ENCODE measurements at places on chromosomes 4 and X. TPM values are rescaled to one million over a fixed set of nuclear protein-coding genes. Genes with fewer than 3 reads are reported as not detected.

Gene GAGE12H
- polyA plus RNA-seq, result not detected

Gene EGFL6
- polyA plus RNA-seq, result not detected

DNA sequence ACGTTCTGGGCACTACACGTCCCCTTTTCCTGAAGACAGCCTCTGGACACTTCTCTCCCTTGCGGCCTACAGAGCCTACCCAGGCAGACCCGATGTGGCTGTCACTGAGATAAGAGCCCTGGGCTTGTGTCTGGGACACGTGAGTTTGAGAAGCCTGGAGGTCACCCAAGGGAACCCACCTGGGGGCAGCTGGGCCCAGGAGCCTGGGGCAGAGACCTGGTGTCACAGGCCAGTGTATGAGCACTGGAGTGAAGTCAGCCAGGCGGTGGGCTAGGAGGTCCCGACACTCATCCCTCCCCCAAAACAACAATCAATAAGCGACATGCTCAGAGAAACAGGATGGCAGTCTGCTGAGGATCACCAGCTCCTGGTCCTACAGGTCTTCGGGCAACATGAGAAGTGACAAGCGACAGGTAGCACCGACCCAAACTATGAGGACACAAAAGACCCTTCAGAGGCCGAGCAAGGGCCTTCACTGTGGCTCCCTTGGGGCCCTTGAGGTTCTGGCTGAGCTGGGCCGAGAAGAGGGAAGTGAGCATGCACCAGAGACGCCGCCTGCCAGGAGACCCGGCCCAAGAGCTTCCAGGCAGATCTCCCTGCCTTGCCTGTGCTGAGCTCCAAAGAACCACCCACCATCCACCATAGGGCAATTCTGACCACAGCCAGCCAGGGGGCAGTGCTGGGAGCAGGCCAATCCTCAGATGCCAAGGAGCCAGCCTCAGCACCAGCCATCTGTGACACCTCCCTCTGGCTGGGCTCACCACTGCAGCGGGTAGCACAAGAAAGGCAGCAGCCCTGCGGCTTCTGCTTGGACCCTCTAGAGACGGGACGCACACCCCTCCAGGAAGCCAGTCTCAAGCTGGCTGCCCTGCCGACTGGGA lies 11.0 kb upstream of the DUSP9 start:
- DNase-seq, result peak; percentile 50

DNA sequence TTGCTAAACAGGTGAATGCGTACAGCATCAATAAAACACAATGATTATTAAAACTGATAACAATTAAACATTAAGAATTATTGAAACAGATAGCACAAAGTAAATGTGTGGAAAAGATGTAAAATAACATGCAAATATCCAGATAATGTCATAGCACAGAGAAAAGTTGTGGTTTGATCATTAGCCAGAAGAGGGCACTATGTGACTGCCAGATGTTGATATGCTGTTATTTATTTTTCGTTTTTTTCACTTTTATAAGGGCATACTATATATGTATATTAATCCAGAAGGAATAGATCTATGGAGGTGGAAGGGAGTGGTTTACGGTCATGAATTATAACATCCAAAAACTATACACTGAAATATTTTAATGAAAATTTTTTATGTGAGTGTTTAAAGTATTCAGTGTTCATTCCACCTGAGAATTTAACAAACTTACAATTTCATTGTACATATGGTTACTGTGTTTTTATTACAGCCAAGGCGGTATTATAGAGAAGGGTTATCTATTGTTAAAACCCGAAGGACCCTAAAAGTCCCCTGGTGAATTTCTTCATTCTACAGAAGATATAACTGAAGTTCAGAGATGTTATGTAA lies 211.9 kb upstream of the UGT8 start:
- no peak for DNase-seq

GRCh38 chr4:95540227-95540626 lies 8.5 kb downstream of the UNC5C start:
- DNase-seq, result no peak

GRCh38 chr4:54683616-54684346 lies 26.0 kb downstream of the KIT start:
- DNase-seq, result no peak

DNA sequence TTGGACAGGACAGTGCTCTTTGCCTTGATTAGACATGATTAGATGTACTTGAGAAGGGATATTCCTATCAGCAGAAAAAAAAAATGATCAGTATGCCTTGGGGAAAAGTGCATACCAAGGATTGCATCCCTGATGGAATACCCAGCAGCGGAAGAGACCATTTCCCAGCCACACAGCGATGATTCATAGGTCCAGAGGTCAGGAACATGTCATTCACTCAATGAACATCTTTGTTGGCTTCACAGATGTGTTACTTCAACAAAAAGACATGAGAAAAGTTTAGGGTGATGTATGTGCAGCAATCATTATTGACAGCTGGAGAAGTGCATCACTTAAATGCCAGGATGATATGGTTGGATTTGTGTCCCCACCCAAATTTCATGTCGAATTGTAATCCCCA lies 293.5 kb downstream of the ZNF674 start:
- DNase-seq, result no peak

DNA sequence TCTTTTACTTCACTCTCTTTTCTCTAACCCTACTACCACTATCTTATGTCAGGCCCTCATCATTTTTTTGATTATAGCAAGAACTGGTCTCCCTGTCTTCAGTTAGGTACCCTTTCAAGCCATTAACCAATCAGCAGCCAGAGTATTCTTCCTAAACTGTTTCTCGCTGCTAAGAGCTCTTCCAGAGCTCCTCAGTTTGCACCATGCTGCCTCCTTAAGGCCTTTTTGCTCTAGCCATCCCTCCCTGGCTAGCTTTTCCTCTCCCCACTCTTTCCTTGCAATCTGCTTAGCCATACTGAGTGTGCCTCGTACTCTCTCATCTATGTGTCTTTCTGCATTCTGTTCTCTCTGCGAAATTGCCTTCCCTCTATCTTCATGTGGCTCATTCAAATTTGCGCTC lies 32.9 kb downstream of the KIF4A start:
- DNase-seq, result no peak

DNA sequence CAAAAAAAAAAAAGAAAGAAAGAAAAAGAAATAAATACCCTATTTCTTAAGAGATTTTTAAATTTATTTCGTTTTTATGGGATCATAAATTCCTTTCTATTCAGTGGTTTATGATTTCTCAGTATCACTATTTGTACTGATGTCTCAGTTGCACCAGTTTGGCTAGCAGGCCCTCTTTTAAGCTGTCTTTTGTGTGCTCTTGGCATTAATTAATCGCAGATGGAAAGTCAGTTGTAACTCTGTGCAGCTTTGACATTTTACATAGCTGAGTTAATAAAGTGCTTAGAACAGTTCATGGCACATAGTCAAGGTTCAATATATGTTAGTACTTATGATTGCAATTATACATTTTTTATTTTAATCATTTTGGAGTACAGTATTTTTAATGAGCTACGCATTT lies 123.7 kb upstream of the NUDT6 start:
- no peak for DNase-seq

- no peak for DNase-seq
These were observed 30.2 kb downstream of the EDNRA start for GRCh38 chr4:147510962-147511668.
